Activated T-helper 1 cell treated with anti-CD3 and anti-CD28 coated beads, Interleukin-2, amount 50 U/mL, for 16 hours (primary cell): ENCODE measurements at places on chromosomes 1 and 21.

DNA sequence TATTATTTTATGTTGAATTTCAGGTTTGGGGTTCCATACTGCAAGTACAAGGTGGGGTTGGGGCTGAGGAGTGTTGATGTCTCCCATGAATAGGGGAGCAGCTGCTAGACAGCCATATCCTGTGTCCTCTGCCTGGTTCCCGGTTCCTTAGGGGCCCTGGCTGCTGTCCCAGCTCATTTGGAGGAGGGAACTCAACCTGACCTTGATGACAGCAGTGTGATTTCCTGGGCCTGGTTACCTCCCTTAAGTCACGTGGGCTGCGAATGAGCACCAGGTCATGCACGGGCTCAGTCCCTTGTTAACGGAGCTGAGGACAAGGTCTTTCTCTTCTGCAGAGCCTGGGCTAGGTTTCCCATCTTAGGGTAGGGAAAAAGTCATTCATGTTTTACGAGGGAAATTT lies 85.1 kb downstream of the MTR start:
- no peak for DNase-seq

GRCh38 chr1:161172349-161172748 lies 5.0 kb downstream of the B4GALT3 start:
- DNase-seq: no peak

- no peak for DNase-seq
These were observed 64.9 kb downstream of the CD2 start for GRCh38 chr1:116819081-116819480.

DNA sequence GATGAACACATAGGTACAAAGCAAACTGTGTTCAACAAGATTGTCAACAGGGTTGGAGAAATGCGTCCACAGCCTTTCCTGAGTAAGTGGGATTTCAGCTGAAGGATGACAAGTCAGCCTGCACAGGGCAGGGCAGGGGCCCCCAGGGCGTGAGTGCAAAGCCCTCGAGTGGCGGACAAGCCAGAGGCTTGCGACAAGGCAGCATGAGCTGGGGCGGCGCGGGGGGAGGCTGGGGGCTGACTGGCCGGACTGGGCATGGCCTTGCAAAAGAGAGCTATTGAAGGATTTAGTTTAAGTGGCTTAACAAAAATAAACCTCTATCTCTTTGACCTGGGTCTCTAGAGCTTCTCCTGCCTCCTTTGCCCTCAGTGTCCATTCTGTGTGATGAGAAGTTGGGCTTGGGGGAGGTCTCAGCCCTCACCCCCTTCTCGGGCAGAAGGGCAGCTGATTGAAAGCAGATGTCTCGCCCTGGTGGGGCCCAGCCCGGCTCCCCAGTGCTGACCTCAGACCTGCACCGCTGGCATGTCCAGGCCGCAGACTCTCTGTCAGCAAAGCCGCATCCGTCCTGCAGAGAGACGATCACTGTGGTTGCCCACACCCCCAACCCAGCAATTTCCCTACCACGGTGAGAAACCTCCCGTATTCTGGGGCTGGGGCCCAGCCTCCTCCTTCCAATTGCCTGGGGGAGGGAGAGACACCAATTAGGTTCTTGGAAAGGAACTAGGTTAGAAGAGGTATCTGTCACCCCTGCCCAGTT lies 24.3 kb upstream of the EPS8L3 start:
- no peak for DNase-seq

DNA sequence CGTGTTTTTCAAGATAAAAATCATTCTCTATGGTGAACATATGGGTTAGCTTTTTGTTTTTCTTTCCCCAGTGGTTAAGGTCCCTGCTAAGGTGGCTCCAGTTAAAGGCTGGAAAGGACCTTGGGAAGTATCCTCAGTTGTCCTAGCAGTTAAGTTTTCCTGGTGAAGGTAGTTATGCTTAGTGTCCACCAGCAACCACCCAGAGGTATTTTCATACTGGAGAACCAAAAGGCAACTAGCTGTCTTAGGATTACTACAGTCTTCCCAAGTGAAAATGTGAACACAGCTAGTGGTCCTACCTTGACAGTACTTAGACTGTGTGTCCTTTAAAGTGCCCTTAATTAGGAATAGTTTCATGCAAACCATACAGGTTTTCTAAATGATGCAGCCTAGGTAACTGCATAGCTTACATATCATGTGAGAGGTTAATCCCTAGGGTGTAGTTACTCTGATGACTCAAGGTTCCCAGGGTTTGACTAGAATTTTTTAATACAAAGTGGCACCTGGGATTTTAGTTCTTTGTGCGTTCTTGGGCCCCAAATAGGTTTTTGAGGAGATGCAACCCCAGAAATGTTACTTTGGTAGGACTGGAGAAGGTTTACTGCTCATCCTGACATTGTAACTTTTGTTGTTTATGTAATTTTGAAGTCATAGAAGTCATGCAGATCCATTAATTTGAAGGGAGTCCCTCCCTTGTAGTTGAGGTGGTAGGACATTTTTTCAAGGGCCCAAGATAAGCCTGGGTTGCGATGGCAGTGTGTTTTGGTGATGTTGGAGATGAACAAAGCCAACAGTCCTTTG lies 36.5 kb downstream of the YY1AP1 start:
- DNase-seq: no peak

DNA sequence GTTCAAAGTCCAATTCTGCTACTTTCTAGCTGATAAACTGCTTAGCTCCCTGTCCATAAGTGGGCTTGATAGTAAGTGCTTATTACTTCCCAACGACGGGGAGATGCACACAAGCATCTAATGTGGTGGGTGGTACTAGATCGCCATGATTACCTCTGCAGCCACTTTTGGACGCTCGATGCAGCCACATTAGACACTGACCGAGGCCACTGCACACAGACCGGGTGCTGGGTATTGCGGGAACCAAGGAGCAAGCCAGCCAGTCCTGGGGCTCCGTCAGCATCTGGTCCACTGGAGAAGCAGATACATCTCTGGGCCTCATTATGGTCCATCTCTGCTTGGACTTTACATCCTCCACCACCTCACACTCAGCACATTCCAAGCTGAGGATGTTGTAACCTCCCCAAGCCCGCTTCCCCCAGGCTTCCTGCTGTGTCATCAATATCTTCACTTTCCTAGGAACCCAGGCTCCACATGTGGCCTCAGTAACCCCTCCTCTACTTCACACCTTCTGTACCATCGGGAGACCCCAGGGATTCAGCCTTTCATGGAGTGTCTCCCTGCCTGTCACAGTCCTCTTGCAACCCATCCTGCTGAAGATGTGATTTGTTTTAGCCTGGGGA lies 48.2 kb downstream of the RHOU start:
- no peak for DNase-seq

- DNase-seq: no peak
These were observed 38.9 kb downstream of the HHAT start for GRCh38 chr1:210367566-210367965.

GRCh38 chr1:173383351-173383750 lies 93.8 kb upstream of the PRDX6 start:
- DNase-seq: no peak

- no peak for DNase-seq
These were observed 78.8 kb downstream of the SPSB1 start for GRCh38 chr1:9371391-9371935.

GRCh38 chr1:228463559-228464455 lies 23.4 kb upstream of the RNF187 start:
- DNase-seq: peak; percentile 17

- no peak for DNase-seq
These were observed 6.4 kb upstream of the KCNK1 start for GRCh38 chr1:233607252-233608119.

DNA sequence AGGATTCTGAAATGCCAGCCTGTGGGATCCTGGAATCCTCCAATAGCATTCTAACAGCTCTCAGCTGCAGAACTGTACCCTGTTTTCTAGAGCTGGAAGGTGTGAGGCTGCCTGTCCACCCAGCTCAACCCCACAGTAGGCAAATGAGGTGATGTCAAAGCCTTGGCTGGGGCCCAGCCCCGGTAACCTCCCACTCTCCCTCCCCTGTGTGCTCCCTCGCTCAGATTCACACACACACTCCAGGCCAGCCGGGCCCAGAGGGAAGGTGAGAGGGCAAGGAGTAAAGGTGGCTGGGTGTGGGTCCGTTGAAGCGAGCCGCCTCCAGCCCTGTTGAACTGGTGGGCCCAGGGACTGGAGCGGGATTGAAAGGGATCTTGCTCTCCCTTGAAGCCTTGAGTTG lies at the start of gene BSND:
Gene BSND (plus strand): TSS at position 257 of the 400 bp plus-strand sequence. CDS start 254 bp downstream, outside the sequence.
- no peak for DNase-seq

DNA sequence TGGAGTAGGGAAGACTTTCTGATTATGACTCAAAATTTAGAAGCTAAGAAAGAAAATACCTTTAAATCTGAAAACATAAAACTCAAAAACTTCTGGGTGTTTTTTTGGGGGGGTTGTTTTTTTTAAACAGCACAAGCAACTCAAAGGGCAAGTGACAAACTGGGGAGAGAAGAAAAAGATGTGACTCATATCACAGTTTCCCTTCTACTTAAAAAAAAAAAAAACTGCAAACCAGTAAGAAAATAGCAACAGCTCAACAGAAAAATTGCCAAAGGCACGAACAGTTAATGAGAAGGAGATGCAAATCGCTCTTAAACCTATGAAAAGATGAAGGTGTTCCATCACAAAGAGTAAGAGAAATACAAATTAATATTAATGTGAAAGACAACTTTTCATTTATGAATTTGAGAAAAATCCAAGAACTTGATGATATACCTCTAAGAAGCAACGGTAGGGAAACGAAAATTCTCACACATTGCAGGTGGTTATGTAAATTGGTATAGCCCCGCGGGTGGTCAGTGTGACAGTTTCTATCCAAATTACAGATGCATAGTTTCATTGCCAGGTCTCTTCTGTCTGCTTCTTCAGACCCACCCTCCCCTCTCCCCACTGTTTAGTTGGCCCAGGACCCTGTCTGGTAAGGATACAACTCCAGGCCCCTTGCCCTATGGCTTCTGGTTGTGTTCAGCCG lies 9.0 kb downstream of the IFNAR2 start:
- DNase-seq: no peak

DNA sequence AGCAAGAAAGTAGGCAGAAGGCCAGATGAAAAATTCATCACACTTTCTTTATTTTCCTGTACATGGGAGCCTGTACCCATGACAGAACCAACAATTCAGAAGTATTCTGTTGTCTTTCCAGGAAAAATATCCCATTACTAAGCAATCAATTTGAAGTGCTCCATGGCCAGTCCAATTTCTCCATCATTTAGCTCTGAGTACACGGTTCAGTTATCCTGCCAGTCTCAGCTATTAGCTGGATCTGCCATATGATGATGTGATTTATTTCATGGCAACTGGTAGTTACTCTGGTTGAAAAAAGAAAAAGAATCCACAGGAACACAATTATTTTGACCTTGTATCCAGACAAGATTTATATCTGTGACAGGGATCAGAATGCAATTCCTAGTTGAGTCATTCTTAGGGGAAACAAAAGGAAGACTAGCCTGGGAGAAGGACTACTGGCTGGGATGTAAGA lies 70.6 kb upstream of the GORAB start:
- no peak for DNase-seq

GRCh38 chr1:53837646-53837923 lies 511 bp downstream of the NDC1 start:
- no peak for DNase-seq

DNA sequence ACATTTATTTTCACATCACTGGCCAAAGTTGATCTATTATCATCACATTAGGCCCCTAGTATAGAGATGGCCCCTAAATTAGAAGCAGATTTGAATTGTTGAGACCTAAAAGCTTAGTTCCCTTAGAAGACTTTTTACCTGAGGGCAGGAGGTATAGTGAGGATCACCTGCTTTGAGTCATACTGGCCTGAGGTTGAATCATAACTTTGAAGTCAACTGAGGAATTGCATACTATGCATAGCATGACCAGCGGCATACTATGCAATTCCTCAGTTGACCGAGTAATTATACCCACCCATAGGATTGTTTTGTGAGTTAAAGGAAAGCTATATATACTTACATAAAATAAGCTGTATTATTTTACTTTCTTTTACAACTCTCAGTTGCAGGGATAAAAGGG lies 50.3 kb upstream of the DPH5 start:
- DNase-seq: no peak

- DNase-seq: no peak
These were observed 8.0 kb downstream of the SYT6 start for GRCh38 chr1:114145504-114146151.

- DNase-seq: no peak
These were observed 64.5 kb downstream of the OBSCN start for GRCh38 chr1:228272331-228272791.

- peak; percentile 58 for DNase-seq
These were observed 10.8 kb upstream of the TIAM1 start for GRCh38 chr21:31354604-31355443.

DNA sequence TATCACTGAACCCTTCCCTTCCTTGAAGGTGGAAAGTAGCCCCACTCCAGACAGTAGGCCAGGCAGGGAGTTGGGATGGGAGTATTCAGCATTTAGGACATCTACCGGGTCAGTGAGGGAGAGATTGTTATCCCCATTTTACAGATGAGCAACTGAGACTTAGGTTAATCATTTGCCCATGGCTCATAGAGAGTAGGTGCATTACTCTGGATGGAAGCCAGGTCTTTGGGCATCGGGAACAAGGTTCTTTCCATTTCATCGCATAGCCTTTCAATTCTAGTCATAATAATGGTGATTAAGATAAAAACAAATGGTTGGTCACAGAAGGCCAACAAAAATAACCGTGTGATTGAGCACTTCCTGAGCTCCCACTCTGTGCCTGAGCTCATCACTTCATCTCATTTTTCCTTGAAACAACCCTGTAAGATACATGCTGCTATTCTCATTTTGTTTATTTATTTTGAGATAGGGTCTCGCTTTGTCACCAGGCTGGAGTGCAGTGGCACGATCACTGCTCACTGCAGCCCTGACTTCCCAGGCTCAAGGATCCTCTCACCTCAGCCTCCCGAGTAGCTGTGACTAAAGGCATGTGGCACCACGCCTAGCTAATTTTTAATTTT lies 64.8 kb downstream of the NAV1 start:
- DNase-seq: no peak

GRCh38 chr21:15164678-15165303 lies 100.0 kb upstream of the NRIP1 start:
- no peak for DNase-seq

GRCh38 chr1:93605812-93606512 lies 75.7 kb downstream of the BCAR3 start:
- DNase-seq: no peak

DNA sequence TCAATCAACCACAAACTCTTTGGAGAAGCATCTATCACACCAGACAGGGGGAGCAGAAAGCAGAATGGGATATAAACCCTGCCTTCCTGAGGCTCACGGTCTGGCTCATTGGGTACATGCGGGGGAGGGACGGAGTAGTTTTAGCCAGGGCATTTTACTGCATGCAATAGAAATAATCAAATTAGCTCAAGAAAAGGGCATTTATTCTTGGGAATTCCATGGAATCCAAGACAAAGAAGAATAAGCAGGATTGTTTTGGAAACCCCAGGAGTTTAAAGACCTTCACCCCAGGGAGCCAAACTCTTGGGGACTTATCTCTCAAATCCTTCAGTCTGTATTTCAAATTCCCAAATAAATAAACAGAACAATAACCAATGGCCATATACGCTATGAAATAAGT lies 5.2 kb upstream of the KAZN start:
- no peak for DNase-seq
